ENCODE measurements at places on chromosomes 7 and 10.

GRCh38 chr7:124084024-124084423 lies 51.2 kb upstream of the TMEM229A start:
- DNase-seq, result no peak

GRCh38 chr7:44216019-44216418 lies 15.2 kb downstream of the YKT6 start:
- no peak for DNase-seq

GRCh38 chr7:114426382-114426781 lies 11.8 kb downstream of the FOXP2 start:
- no peak for DNase-seq

DNA sequence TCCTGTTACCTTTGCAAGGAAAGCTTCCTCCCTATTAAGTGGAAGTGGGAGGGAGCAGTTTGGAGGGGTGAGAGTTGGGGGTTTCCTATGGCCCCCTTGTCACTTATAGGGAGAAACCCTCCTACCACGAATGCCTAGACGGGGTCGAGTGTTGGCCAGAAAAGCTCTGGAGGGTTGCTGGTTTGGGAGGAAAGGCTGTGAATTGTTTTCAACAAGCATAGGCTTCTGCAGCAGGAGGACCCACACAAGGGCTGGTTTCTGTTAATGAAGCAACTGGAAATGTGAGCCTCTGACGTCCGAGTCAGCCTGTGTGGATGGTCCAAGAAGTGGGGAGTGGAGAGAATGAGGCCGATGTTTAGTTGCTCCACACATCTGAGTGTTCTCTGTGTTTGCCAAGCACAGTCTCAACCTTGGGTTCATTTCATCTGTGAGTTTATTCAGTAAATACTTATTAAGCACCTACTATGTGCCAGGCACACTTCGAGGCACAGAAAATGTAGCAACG lies 37.3 kb upstream of the LEP start:
- no peak for DNase-seq

DNA sequence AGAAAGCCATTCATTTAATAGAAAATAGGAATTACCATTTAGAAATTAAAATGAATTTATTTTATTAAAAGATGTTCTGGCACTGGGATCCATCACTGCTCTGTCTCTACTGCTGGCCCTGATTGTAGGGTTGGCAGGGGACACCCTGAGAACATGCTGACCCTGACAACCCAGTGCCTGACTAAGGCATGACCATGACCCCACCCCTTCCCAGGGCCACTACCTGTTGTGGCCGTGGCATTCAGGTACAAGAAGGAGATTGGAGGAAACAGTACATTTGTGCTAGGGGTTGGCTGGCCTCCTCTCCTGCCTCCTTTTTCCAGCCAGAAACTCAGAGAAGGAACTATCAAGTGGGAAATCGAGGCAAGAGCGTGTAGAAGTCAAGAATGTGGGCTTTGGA lies 197.0 kb upstream of the ZMIZ1 start:
- no peak for DNase-seq

DNA sequence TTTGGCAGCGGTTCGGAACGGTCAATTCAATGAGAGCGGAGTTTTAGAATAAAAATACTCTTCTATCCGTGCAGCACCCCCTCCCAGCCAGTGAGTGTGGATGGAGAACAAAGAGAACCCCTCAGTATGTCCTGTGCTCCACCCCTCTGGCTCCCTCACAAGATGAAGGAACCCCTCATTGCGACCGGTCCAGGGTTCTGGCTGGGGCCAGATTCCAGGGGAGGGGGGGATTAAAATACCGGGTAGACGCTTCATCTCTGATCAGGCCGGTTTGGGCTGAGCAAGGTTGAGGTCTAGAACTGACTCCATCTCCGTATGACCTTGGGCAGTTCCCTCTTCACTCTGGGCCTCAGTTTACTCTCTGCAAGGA lies 5.9 kb downstream of the CYP26C1 start:
- DNase-seq, result no peak
